Ascending aorta (tissue), 2 donors: ENCODE measurements at places on chromosomes 1 and 21. TPM values are rescaled to one million over a fixed set of nuclear protein-coding genes. Genes with fewer than 3 reads are reported as not detected.

DNA sequence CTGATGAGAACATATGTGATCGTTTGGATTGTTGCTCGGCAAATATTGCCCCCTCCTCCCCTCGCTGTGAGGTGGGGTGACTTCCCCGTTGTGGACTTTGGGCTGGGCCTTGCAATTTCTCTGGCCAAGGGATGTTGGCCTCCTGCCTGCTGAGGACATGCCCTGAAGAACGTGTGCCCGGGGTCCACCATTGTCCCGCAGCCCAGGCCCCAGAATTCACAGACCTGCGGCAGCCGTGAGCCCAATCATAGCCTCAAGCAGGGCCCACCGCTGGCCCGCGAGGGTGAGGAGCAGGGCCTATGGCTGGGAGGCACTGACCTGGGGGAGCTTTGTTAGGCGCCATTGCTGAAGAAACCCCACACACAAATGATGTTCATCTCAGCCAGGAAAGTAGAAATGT, 58.3 kb upstream of the ACTRT2 start:
- H3K36me3 ChIP-seq: no peaks in the 10 kb centered on the region
- peaks cover 9% of the 10 kb centered on the region for H3K4me1 ChIP-seq
- DNase-seq: no peak
- no peak overlapping the region for H3K4me3 ChIP-seq

GRCh38 chr1:197041486-197042353, 25.3 kb downstream of the F13B start:
- no peak overlapping the region for H3K27ac ChIP-seq
- DNase-seq: no peak
- H3K4me1 ChIP-seq: no peaks in the 10 kb centered on the region
- no peak overlapping the region for H3K4me3 ChIP-seq

- H3K27ac ChIP-seq: peak within 1 kb of the TSS; percentile 92
- no peaks in the 10 kb centered on the region for H3K36me3 ChIP-seq
- H3K4me1 ChIP-seq: peaks cover 36% of the 10 kb centered on the region
- DNase-seq: peak; percentile 94
- no peaks in the 10 kb centered on the region for H3K27me3 ChIP-seq
Measured at GRCh38 chr1:32817159-32817814, at the start of the genes S100PBP and YARS1. TSS of gene S100PBP (plus strand) at chr1:32817653. CDS start at chr1:32826100, 8,447 bp downstream. TSS of gene YARS1 (minus strand) at chr1:32817358. CDS start at chr1:32817244, 114 bp downstream.

DNA sequence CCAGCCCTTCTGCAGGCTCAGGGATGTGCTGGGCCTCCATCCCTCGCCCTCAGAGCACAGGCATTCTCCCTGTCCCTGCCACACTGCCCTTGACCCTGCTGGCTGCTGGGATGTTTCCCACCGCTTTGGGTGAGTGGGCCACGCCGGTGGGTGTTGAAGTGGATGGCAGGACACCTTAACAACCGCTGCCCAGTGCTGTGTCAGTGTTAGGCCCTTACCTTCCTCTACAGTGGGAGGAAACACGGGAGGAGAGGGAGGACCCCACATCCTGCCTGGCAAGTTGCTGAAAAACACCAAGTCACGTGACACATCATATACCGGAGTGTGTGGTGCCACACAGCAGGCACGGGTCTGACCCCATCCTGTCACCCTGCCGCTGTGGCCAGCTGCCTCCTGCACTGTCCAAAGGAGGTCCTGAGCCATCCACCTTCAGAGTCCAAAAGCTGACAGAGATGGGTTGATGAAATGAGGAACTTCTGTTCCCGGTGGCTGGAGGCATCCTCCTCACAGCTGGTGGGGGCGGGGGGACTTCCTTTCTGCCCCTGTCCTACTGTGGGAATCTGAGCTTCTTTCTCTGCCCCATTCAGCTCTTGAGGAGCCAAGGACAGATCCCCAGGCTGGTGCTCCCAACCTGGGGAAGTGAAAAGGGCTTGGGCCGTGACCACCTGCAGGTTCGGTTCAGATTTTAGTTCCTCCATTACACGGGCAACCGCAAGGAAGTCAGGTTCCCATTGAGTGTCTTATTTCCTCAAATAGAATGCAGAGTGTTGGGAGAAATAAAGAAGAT, 3.2 kb upstream of the THEMIS2 start:
- H3K36me3 ChIP-seq: no peaks in the 10 kb centered on the region
- no peak overlapping the region for H3K4me3 ChIP-seq
- peaks cover 3% of the 10 kb centered on the region for H3K4me1 ChIP-seq

DNA sequence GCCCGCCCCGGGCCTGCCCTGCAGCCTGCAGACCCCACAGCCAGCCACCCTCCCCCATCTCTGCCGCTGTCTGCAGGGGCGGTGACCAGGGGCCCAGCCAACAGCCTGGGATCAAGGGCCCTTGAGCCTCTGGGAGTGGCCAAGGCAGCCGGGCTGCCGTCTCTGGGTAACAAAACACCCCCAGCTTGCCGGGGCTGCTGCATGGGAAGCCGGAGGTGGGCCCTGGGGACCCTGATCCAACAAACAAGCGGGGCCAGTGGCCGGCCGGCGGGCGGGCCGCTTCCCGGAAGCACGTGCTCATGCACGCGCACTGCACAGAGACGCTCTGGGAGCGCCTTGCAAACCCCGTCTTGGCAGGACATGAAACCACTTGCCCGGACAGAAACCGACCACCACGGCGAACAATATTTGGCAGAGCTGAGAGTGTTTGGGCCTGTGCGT, 13.2 kb downstream of the MEGF6 start:
- DNase-seq: no peak
- H3K4me3 ChIP-seq: no peak overlapping the region
- H3K4me1 ChIP-seq: no peaks in the 10 kb centered on the region

GRCh38 chr1:20846461-20847374, 59.6 kb upstream of the HP1BP3 start:
- H3K27ac ChIP-seq: no peak overlapping the region
- H3K36me3 ChIP-seq: peaks cover 8% of the 10 kb centered on the region
- H3K4me3 ChIP-seq: no peak overlapping the region
- no peak for DNase-seq

Gene KRTAP10-4
- total RNA-seq: not detected

- peak within 1 kb of the TSS; percentile 81 for H3K27ac ChIP-seq
- H3K36me3 ChIP-seq: no peaks in the 10 kb centered on the region
- peak; percentile 85 for DNase-seq
Measured at GRCh38 chr1:184051485-184052193, at the start of gene TSEN15. TSS of gene TSEN15 (plus strand) at chr1:184051730. CDS start at chr1:184051756, 26 bp downstream.

DNA sequence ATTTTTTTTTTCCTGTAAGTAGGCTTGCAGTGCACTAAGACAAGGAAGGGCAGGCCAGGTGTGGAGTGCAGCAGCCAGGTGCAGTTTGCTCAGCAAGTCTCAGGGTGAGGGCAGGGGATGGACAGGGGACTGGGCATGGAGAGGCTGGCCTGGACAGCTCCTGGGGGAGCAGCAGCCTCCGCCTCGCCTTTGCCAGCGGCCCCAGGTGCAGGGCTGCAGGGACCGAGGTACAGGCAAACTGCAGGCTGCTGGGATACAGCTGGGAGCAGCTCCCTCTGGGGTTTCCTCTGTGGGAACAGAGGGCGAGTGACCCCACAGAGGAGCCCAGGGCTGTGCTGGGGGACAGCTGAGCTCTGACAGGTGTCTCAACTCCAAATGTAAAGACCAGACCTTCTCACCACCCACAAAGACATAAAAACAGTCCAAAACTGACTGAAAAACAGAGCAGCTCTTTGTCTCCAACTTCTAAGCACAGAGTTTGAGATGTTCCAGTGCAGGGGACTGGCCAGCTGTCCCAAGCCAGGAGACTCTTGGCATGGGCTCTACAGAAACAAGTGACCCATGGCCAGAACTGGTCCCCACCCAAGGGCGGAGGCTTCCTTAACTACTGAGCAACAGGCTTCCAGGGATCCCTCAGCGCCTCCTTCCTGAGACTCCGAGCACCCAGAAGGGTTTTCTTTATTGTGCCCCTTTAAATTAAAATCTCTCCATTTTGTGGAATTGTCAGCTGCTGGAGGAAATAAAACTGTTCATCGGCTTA, 27.7 kb upstream of the AJAP1 start:
- no peaks in the 10 kb centered on the region for H3K4me1 ChIP-seq
- H3K4me3 ChIP-seq: no peak overlapping the region
- DNase-seq: no peak
- H3K36me3 ChIP-seq: no peaks in the 10 kb centered on the region
- H3K27ac ChIP-seq: no peak overlapping the region

GRCh38 chr21:45670731-45671130, 27.2 kb downstream of the PCBP3 start:
- no peak overlapping the region for H3K27ac ChIP-seq
- no peaks in the 10 kb centered on the region for H3K36me3 ChIP-seq
- H3K4me3 ChIP-seq: no peak overlapping the region
- no peak for DNase-seq
- H3K27me3 ChIP-seq: no peaks in the 10 kb centered on the region
- peaks cover 3% of the 10 kb centered on the region for H3K4me1 ChIP-seq

- no peaks in the 10 kb centered on the region for H3K4me1 ChIP-seq
- H3K4me3 ChIP-seq: no peak overlapping the region
- H3K36me3 ChIP-seq: no peaks in the 10 kb centered on the region
- H3K27ac ChIP-seq: no peak overlapping the region
- no peak for DNase-seq
Measured at GRCh38 chr1:82453511-82454185, 652.9 kb downstream of the ADGRL2 start.

GRCh38 chr1:14897997-14898645, 255.4 kb upstream of the TMEM51 start:
- no peaks in the 10 kb centered on the region for H3K27me3 ChIP-seq
- H3K4me3 ChIP-seq: no peak overlapping the region
- no peaks in the 10 kb centered on the region for H3K4me1 ChIP-seq
- no peaks in the 10 kb centered on the region for H3K36me3 ChIP-seq

Gene PRR9
- not detected for total RNA-seq

Gene LCE1D
- not detected for total RNA-seq

GRCh38 chr1:150168960-150169601, 19.4 kb downstream of the PLEKHO1 start:
- H3K4me1 ChIP-seq: peaks cover 4% of the 10 kb centered on the region
- no peak overlapping the region for H3K27ac ChIP-seq
- H3K36me3 ChIP-seq: no peaks in the 10 kb centered on the region

Gene CFHR1
- total RNA-seq: 16.0 TPM

GRCh38 chr1:93569489-93569888, 112.1 kb downstream of the BCAR3 start:
- no peak overlapping the region for H3K27ac ChIP-seq
- no peak for DNase-seq
- H3K27me3 ChIP-seq: no peaks in the 10 kb centered on the region

- H3K27me3 ChIP-seq: no peaks in the 10 kb centered on the region
- no peak overlapping the region for H3K4me3 ChIP-seq
Measured at GRCh38 chr1:74436078-74436477, 76.3 kb downstream of the LRRC53 start.

DNA sequence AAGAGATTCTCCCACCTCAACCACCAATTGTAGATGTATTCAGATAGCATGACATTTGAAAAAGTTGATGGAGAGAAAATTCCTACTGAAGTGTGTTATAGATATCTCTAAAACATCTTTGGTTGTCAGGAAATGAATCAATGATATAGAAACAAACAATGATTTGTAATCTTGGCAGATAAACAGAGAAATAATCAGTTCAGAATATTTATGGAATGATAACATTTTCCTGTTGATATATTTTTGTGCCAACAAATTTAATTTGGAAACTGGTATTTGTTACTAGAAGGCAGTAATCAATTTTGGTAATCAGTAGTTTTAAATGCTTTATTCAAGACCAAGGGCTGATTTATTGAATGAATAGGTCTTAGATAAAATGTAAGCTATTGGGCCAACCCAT, 695.6 kb downstream of the USP25 start:
- no peaks in the 10 kb centered on the region for H3K36me3 ChIP-seq
- no peaks in the 10 kb centered on the region for H3K27me3 ChIP-seq
- DNase-seq: no peak

Gene PGLYRP3
- total RNA-seq: not detected

Gene KCNK1
- 1.4 TPM for total RNA-seq

DNA sequence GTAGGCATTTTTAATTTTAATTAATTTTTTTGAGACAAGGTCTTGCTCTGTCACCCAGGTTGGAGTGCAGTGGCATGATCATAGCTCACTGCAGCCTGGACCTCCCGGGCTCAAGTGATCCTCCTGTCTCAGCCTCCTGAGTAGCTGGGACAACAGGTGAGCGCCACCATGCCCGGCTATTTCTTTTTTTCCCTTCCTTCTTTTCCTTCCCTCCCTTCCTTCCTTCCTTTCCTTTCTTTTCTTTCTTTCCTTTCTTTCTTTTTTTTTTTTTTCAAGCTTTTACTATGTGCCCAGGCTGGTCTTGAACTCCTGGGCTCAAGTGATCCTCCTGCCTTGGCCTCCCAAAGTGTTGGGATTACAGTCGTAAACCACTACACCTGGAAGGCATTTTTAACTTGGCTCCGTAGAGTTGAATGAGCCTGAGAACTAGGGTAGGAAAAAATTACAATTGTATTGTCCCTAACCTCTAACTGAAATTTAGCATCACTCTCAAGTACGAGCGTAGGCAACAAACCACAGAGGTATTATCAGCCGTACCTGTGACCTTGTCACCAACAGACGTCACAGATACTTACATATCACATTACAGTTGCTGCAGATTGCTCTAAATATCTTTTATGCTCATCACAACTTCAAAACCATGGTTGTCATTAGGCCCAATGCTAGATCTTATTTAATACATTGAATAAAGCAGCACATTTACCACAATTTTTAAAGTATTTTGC, 8.0 kb downstream of the RUNX3 start:
- DNase-seq: no peak
- H3K4me3 ChIP-seq: no peak overlapping the region

GRCh38 chr21:37373539-37373938, 7.0 kb downstream of the DYRK1A start:
- no peak overlapping the region for H3K27ac ChIP-seq
- no peak overlapping the region for H3K4me3 ChIP-seq
- H3K4me1 ChIP-seq: no peaks in the 10 kb centered on the region

GRCh38 chr1:220914283-220915116, 35.3 kb downstream of the HLX start:
- H3K4me1 ChIP-seq: no peaks in the 10 kb centered on the region
- DNase-seq: no peak
- H3K27ac ChIP-seq: no peak overlapping the region
- H3K4me3 ChIP-seq: no peak overlapping the region

DNA sequence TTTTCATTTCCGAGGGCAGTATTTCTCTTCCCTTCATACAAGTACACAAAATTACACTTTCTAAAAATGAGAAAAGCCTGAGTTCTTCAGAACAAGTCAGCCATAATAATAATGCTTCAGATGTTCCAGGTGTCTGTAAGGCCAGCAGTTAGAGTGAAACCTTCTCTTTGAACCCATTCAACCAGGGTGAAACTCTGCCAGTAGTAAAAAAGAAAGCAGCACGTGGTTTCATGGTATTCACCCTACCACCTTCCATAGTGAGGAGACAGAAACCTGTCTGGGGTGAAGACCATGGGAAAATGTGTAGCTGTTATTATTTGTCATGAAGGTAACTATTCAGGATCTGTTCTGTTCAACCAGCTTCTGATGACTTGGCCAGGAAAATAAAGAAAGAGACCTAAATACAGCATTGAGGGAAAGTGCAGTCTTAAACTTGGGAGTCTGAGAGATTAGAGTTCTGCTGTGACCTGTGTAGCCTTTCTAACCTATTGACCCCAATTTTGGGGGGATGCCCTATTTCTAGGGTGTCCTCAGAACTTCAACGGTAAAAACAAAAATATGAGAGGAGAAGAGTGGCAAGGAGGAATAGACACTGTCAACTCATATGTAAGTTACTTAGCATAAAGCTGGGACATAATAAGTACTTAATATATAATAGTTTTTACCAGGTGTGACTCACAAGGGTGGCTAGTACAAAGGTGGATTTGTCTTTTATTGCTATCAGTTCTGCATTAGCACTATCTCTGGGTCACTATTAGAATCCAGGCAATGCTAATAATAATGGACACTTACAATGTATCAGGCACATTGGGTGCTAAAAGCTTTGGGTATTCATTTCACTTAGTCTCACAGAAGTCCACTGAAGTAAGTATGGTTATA, 70.0 kb upstream of the TNFSF4 start:
- H3K36me3 ChIP-seq: no peaks in the 10 kb centered on the region
- DNase-seq: no peak

Gene TFF2
- total RNA-seq: not detected
